ENCODE measurements at places on chromosomes 12 and 14.

DNA sequence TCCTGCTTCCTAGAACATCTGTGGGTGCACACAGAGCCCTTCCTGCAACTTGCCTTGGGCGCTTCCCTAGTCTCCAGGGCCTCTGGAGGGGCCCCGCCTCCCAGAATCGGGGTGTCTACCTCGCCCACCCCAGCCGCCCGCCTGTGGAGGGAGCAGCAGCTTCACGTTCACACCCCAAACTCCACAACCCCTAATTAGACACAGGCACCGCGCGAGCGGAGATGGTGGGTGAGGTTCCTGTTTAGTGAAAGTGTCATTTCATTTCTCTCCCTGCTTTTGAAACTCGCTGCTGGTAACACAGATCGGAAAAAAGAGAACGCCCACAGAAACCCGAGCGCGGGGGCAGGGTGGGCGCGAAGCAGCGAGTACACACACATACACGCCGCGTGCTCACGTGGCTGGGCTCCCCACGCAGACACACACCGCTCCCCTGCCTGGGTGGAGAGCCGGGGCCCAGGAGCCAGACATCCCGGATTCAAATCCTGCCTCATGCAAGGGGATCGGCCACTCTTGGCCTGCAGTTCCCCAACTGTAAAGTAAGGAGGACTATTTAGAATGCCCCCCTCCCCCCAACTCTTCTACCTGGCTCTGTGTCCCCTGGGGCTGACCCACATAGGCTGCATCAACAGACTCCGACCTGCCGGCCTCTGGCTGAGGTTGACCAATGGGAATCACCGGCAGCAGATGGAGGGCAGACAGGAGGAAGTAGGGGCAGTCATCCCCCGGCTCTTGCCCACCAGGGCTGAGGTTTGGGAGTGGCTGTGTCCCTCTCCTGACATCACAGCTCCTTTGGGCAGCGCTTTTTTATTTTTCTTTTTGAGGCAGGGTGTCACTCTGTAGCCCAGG is 79.2 kb upstream of the NCOR2 start:
- peak; percentile 77 for DNase-seq

- no peak for DNase-seq
Measured at GRCh38 chr12:69726922-69727321, 11.7 kb upstream of the RAB3IP start.

GRCh38 chr12:132354982-132355680 is 25.7 kb upstream of the GALNT9 start:
- no peak for DNase-seq

- DNase-seq = no peak
Measured at GRCh38 chr12:3520168-3520567, 29.2 kb downstream of the PRMT8 start.

GRCh38 chr12:52519826-52520662 is at the start of gene KRT5:
TSS of gene KRT5 (minus strand) at chr12:52520394. CDS start at chr12:52520296, 98 bp downstream.
- no peak for DNase-seq
